ENCODE measurements at places on chromosomes 11 and 22.

DNA sequence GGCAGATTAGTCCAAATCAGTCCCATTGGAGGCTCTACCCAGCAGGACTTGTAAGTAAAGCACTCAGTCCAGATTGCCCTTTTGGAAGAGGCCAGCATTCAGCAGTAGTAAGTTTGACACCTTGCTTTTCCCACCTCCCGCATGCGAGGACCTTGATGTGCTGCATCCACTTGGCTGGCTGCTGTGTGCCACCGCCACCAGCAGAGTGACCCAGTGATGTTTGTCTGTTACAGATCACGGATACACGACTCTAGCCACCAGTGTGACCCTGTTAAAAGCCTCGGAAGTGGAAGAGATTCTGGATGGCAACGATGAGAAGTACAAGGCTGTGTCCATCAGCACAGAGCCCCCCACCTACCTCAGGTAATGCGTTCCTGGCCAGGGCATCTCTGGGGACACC is 6.6 kb downstream of the SMARCB1 start:
- DNase-seq = no peak

DNA sequence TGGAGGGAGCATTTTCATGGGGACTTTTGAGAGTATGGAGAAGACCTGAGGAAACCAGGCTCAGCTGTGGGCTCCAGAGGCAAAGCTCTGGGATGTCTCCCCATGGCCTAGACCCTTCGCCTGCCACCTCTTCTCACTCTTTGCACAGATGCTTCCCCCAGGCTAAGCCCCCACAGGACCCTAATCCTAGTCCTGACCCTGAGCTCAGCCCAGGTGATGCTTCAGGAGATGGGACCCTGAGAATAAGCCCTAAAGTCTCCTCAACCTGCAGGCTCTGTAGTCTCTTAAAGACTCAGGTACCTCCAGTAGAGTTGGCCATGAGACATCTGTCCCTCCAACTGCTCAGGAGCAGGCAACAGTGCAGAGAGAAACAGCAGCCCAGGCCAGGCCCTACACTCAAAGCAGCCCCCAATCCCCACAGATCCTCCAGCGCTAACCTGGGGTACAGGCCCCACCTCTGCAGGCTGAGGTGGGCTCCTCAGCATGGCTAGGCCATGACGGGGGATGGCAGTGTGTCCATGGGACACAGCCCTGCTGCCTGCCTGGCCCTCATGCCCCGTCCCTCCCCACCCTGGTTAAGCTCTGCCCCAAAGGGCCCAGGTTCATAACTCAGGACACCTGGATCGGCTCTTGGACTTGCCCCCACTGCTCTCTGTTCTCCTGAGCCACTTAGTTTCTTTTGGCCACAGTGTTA is 39.4 kb downstream of the GGTLC2 start:
- DNase-seq = no peak

- no peak for DNase-seq
Measured at GRCh38 chr11:104999721-105000120, 23.2 kb downstream of the CASP5 start.

GRCh38 chr22:27344546-27344945 is 457.0 kb downstream of the MN1 start:
- DNase-seq = no peak

- no peak for DNase-seq
Measured at GRCh38 chr22:24504956-24505736, 10.0 kb downstream of the UPB1 start.

DNA sequence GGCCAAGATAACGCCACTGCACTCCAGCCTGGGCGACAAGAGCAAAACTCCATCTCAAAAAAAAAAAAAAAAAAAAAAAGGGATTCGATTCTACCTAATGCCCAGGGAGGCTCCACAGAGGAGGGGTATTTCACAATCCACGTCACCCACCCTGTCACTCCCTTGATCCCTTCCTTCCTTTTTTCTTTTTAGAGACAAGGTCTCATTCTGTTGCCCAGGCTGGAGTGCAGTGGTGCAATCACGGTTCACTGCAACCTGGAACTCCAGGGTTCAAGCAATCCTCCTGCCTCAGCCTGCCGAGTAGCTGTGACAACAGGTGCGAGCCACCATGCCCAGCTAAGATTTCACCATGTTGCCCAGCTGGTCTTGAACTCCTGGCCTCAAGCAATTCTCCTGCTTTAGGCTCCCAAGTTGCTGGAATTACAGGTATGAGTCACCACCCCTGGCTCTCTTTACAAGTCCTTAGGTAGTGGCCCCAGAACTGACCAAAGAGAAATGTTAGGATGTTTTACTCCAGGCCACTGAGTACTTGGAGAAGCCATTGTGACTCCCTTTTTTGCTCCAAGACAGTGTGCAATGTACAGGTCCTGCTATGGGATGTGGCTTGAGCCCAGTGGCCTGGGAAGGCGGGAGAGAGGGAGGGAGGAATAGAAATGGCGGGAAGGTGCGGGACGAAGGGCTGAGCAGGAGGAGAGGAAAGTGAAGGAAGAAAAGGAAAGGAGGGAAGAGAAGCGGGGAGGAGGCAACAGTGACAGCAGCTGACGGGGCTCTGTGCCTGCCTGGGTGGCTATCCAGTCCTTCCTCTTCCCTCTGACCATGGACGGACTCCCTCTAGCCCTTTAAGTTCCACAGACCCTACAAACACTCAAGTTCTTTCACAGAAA is 11.8 kb upstream of the FXYD2 start:
- DNase-seq = peak; percentile 10

GRCh38 chr11:117096201-117096991 is 1.8 kb downstream of the SIK3 start:
- no peak for DNase-seq

GRCh38 chr11:59548309-59548656 is 36.9 kb downstream of the OR4D9 start:
- no peak for DNase-seq

GRCh38 chr11:95412074-95412473 is 181.1 kb upstream of the SESN3 start:
- no peak for DNase-seq

GRCh38 chr22:32261306-32261705 is 6.2 kb upstream of the SLC5A4 start:
- no peak for DNase-seq

DNA sequence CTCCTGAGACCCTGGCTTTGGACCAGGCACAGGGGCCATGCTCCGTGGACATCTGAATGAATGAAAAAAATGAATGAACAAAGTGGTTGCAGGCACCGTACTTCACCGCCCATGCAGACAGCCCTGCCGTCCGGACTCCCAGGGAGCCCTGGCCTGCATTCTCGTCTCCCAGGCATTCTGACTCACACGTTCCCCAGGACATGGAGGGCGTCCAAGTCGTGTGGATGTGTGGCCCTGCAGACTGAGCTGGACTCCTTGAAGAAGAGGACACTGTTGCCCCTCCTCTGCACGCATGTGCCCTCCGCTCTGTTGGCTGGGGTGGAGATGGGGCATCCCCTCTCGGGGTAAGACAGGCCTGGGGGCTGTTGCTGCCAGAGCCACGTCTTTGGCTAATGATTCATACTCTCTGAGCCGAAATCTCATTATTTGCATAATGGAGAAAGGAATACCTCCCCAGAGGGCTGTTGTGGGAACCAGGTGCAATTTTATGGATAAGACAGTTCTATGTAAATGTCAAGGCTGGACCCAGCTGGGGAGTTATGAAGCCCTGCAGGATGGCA is 49.7 kb downstream of the RTL6 start:
- DNase-seq = peak; percentile 69

DNA sequence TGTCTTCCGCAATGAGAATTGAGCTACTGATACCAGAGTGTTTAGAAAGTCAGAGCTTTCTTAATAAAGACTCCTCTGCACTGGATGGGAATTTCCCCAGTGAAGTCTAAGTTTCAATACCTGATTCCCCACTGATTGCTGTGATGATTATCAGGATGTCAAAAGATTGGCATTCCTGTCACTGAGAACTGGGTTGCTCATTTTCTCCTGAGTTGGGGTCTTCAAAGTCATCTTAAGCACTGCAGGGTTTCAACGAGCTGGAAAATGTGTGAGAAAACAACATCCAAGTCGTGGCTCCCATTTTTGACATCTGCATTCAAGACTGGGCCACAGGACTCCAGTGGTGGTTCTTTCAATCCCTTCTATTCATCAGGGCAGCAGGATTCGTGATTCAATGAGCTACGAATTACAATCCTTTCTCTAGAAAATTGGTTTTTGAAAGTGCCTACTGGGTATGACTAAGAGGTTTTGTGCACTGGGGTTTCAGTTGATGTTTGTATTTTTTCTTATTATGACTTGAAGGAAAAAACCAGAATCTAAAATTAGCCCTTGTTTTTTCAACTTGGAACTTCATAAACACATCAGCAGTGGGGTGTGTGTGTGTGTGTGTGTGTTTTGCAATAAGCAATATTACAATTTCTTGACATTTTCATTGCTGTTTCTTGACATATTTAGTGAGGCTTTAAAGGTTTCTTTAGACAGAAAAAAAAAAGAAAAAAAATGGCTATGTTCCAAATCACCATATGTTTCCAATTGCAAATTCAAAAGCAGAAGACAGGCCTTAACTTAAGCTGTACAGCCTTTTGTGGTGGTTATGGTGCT is 233.0 kb downstream of the FAM76B start:
- DNase-seq = no peak
